ENCODE measurements at places on chromosomes 5 and 9.

GRCh38 chr5:148312153-148312552 lies at the start of gene SPINK7:
TSS of gene SPINK7 (plus strand) at chr5:148312423. CDS start at chr5:148312484, 61 bp downstream.
- no peak for DNase-seq

DNA sequence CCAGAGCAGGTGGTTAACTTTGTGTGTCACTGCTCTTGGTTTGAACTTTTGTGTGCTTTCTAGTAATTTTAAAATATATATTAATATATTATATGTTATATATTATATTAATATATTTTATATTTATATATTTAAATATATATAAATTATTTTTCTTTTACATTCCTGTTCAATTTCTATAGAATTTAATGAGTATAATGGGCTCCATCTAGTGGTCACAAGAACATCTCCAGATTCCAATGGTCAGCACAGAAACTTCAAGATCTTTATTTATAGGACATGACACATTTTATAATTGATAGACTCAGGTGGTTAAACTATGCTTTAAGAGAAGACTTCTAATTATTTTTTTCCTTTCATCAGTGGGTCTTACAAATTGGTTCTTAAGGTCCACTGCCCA lies 39.1 kb downstream of the COL23A1 start:
- no peak for DNase-seq

DNA sequence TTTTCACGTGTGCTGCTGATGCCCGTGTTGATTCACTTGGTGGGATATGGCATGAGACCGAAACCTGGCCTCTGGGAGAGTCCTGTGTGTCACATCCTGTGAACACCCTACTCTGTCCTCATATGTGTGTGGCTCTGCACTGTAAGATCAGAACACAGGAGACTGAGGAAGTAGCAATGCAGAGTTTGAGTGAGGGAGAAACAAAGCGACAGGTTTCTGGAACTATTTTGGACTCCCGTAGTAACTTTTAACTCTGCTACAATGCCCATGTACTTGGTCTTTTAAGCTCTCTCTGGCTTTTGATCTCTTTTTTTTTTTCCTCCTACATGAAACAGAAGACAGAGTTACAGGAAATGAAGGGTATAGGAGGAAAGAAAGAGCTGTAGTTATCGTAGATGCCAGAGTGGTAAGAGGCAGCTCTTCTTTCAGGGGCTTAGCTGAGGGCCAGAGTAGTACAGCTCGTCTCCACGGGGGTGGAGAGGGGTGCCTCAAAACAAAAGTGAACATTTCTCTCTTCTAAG lies 26.6 kb downstream of the GRAMD2B start:
- DNase-seq, result no peak

DNA sequence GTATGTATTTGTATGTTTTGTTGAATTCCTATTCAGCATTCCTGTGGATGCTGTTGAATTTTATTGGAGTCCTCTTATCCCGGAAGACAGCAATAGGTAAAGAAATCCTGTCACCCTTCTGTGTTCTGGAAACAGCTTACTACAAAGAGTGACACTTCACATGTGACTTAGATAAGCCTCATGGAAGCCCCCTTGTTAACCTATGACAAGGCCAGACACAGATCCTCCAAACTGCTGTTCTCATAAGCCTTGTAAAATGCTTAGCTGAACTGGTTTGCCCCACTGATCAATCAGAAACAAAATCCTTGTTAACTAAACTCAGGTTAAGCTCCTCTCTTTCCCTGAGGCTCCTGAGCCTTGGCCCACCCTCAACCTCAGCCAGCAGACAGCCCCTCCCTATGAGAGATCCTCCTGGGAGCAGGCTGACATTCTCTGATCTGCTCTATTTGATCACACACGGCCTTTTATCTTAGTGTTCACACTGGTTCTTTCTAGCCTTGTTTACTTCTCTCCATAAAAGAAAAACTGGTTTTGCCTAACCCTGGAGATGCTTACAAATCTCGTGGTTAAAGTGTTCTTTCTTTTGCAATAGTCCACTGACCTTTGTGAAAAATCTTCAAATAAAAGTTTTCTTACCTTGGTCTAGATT lies 29.4 kb upstream of the ATP6V1G1 start:
- DNase-seq, result no peak

GRCh38 chr9:123609844-123610243 lies 253.8 kb downstream of the CRB2 start:
- DNase-seq, result no peak

DNA sequence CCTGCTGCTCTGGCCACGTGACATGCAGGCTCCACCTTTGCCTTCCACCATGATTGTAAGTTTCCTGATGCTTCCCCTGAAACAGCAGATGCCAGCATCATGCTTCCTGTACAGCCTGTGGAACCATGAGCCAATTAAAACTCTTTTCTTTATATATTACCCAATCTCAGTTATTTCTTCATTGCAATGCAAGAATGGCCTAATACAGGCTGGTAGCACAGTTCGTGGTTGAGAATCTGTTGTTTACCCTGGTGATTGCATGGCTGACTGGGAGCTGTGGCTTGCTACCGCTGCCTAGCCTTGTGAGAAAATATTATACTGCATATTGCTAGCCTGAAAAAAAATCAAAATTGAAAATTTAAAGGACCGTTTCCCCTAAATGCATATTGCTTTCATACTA lies 44.8 kb upstream of the PTPN3 start:
- no peak for DNase-seq

DNA sequence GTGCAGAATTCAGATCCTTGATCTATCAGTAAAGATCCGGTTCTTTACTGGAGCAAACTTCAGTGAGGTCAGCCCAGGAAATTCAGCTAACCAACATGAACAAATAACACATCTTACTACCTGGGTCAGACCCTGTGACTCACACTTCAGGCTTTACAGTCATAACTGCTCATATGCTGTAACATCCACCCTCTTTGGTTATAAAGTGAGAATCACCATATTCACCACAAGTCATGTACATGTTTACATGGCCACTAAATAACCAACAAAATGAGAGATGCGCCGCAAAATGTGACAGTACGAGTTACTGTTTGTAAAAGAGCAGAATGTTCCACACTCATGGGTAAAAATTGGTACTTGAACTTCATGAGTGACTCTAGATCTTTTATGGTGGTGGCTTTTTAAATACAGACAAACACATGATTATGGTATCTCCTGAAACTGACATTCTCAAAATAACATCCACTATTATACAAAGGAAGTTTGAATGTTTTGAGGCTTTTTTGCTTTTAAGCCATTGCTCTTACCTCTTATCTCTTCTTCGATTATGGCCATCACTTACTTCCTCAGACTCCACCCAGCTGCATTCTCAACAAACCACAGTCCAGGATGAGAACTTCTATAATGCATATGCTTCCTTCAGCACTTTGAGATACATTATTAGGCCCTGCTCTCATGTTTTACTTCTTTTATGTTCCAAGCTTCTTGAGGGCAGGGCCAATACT lies 516.6 kb downstream of the RAB3C start:
- no peak for DNase-seq

- no peak for DNase-seq
These were observed 28.4 kb downstream of the ZFP62 start for GRCh38 chr5:180832638-180833068.

DNA sequence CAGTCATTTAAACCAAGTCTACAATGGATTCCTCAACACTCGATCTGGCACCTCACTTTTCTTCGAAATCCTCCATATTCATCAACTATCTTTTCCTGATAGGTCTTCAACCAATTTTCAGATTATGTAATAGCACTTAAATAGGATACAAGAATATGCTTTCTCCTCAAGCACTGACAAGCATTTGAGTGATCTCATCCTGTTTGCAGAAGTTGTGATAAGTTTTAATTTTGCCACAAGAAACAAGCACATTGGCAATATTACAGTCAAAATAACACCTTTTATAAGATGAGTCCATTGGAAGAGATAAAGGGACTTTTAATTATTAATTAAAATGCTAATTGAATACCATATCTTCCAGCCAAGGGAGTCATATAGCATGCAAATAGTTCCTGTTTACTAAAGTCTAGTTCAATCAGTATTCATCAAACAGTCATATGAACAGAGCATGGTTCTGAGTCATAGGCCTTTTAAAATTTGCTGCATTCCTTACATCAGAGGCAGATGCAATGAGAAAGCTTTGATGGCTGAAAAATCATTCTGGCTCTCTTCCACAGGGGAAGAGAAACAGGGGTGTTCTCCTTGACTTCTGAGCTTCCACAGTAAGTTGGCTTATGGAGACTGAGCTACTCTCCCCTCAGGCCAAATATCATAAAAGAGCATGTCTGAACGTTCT lies 32.7 kb upstream of the ZCCHC9 start:
- no peak for DNase-seq

DNA sequence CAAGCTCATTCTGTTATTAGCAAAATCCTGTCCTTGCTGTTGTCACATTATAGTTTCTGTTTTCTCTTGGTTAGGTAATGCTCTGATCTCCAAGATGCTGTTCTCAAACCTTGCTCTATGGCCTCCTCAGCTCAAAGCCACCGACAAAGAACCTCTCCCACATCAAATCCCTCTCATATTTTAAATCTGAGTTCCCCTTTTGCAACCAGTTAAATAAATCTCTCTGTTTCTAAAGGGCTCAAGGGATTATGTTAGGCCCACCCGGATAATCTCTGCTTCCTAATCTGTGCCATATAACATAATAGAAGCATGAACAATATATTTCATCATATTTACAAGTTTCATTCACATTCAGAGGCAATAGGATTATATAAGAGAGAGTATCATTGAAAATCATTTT lies 286.0 kb downstream of the CYLC2 start:
- no peak for DNase-seq

DNA sequence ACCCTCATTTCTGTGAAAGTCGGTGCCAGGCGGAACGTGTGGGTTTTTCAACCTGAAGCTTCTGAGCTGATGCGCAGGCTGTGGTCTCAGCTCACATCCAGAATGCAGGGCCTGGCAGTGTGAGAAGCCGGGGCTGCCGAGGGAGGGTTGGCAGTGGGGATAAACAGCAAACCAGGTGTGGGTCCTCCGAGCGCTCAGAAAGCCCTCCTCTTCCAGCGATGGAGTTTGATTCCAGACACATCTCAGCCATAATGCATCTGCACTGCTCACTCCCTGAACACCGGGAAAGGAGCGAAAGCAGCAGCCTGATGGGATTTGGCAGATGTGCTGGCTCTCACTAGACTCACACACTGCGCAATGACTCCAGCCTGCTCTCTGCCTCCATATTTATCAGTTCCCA lies 280.1 kb downstream of the HSPA4 start:
- DNase-seq, result no peak

DNA sequence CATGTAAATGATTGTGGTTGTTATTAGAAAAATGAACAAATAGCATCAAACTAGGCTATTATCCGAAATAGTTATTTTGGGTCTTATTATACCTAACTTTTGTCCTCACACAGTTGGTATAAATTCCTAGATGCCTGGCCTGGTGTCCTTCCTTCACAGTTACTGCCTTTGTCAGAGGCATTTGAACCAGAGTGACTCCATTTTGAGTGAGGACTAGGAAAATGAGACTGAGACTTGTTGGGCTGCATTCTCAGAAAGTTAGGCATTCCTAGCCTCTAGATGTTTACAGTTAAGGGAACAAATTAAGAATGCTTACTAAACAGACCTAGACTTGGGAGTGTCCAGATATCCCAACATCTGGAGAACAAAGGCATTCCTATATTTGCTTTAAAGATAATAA lies 283.5 kb upstream of the C9orf72 start:
- no peak for DNase-seq

DNA sequence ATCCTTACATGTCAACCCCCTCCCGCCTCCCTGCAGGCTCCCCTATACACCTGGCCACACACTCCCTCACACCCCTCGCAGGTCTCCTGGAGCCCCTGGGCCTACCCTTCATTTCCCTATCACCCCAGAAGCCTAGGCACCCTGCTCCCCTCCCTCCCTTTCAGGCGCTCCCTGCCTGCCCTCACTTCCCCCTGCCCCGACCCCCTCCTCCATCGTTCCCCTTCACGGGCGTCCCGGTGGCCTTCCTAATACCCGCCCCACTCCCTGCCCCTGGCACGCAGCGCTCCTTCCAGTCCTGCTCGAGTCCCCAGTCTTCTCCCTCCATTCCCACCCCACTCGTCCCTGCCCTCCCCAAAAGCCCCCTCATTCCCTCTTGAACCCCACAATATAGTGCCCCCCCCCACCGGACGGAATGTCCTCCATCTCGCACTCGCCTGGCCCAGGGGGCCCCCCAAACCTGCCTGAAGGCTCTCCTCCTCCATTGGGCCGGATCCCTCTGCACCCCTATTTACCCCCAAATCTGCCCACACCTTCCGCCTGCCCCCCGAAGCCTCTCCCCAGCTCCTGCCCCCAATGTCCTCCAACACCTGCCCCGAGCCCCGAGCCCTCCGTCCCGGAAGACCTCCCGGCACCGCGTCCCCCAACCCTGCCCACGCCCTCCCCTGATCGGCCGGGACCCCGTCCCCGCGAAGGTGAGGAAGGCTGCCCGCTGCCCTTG lies 746 bp downstream of the STRBP start:
- DNase-seq, result no peak

All from NCI-H1417 treated with DMSO at 0.1 percent for 48 hours (cell line).